ENCODE measurements at places on chromosomes 2 and 18. TPM values are rescaled to one million over a fixed set of nuclear protein-coding genes. Genes with fewer than 3 reads are reported as not detected.

- no peak for DNase-seq
Measured at GRCh38 chr2:65113816-65114215, 16.1 kb downstream of the RAB1A start.

DNA sequence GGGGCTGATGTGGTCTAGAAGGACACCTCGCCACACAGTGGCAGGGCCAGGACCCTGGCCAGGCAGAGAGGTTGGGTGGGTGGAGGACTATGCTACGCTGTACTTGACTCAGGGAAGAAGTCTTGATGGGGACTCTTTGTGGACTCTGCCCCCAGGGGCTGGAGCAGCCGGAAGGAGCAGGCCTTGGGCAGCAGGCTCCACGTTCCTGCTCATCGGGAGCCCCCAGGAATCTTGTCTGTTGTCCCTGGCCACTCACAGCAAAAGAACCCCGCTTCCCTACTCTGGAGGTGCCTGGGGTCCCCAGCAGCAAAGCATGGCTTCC, 79.0 kb downstream of the POLR1A start:
- DNase-seq, result no peak

DNA sequence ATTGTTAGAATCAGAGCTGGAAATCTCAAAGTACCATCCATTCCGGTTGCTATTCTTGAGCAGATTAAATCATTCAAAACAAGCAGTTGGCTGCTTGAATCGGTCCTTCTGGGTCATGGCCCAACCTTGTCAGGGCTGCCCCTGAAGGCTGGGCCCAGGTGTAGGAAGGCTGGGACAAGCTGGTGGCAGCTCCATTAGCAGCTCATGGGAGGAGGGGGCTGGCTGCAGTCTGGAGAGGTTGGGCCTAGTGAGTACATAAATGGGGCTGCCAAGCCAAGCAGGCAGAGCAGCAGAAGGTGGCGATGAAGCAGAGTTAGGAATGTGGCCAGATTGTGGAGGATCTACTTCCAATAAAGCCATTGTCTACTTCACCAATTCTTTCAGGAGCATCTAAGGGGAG, 81.4 kb downstream of the ADCYAP1 start:
- DNase-seq, result no peak

- DNase-seq, result peak; percentile 15
Measured at GRCh38 chr2:176490061-176490861, 221.0 kb downstream of the MTX2 start.

DNA sequence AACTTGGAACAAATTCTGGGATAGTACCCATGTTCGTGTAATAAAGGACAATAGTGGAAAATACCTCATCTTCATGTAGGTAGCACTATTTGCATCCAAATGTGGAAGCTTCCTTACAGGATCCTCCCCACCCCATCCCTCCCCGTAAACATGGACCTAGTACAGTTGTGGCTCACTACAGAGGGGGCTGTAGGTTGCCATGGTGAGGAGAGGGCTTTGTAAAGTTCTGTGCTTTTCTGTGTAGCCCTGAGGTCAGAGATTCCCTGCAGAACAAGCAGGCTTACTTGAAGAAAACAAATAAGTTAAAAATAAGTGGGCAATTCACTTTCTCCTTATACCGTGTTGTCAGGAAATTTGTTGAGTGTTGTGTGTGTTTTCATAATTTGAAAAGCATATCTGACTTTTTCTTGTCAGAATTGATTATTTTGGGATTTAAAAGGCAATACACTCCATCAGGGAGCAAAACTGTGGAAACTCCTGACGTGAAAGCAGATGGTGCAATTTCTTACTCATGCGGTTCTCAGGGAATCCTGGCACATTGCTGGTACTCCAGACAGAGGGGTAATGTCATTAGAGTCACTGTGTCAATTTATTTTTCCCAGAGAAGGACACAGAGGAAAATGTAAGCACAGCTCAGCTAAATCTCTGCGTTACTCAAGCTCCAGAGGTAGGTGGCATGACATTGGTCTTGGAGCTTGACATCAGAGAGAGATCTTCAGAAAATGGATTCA, 174.2 kb upstream of the LHCGR start:
- DNase-seq, result no peak

DNA sequence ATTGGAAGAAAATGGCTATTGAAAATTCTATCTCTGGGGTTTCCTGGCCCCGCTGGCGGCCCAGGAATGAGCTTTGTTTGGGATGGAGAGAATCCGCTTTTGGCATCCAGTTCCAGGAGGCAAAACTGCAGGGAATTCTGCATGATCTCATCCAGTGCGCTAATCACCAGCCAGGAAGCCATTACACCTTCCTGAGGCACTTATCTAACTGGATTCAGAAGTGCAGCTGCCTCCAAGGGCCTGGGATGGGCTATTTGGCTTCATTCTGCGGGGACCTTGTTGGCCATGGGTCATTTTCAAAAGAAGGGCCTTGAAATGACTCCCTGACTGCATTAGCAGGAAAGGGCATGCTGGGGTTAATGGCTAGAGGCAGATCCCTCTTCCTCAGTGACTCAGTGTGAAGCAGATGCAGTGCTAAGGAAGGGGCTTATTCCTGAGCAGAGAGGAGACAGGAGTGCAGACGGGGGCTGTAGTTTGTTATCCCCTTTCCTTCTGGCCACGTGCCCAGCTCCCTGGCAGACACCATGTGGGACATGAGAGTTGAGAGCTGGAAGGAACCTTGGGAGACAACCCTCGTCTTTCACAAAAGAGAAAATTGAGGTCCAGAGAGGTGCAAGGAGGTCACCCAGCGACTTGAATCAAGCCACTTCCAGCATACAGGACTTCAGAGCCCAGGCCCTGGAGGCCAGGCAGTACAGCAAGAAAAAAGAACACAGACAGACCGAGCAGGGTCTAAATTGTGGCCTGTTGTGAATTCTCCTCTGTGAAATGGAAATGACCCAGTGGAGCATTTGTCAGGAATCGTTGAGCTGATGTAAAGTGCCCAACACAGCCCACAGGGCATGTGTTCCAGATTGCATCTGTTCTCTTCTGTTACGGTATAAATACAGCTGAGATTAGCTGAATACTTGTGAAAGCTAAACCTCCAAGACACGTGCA, 161.8 kb downstream of the PRKCE start:
- no peak for DNase-seq

DNA sequence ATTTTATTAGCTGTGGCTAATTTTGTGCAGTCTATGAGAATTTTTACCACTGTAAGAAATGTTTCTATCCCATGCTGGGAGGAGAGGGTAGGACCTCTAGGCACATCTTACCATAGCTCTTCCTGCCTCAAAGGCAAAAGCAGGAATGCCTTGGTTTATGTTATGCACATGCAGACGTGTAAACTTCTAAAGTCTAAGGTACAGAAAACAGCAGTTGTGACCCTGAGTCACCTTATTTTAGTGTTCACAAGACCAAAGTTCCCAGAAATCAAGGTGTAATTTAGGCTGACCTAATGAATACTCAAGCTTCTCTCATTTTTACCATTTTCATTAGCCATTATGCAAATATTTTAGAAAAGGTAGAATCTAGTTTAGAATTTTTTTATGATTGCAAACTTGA, 15.4 kb upstream of the WIPF1 start:
- DNase-seq, result no peak

- DNase-seq, result no peak
Measured at GRCh38 chr18:77495982-77496690, 246.5 kb downstream of the GALR1 start.

DNA sequence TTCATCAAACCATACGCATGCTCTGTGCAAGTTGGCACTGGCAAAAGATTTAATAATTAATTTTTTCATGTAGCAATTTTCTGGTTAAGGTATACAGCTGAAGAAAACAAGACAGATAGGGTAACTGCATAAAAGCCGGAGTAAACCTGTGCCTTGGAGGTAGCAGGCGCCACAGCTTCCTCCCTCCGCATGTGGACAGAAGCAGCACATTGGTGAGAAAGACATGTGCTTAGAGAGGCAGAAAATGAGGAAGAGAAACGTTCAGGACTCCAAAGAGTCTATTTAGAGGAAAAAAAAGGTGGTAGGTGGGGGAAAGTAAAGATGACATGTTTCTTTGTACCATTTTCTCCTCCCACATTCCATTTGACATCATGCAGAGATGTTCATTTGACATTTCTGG, 9.3 kb downstream of the ST6GAL2 start:
- DNase-seq, result no peak

DNA sequence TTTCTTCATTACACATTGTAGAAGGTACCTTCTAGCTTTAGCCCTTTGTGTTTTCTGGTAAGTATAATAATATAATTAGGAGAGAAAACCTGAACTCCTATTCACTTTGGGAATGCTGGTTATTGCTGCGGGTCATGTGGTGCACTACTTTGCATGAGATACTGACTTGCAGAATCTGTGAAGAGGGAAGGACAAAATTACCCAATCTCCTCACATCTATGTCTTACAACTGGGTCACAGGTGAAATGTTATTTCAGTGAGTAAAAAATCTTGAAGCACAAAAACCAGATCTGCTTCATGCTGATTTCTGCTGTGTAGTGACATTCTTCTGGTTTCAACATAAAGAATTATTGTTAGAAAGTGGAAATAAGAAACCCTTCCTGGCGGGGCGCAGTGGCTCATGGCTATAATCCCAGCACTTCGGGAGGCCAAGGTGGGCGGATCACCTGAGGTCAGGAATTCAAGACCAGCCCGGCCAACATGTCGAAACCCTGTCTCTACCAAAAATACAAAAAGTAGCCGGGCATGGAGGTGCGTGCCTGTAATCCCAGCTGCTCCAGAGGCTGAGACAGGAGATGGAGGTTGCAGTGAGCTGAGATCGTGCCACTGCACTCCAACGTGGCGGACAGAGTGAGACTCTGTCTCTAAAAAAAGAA, 211.0 kb upstream of the REG3G start:
- no peak for DNase-seq

DNA sequence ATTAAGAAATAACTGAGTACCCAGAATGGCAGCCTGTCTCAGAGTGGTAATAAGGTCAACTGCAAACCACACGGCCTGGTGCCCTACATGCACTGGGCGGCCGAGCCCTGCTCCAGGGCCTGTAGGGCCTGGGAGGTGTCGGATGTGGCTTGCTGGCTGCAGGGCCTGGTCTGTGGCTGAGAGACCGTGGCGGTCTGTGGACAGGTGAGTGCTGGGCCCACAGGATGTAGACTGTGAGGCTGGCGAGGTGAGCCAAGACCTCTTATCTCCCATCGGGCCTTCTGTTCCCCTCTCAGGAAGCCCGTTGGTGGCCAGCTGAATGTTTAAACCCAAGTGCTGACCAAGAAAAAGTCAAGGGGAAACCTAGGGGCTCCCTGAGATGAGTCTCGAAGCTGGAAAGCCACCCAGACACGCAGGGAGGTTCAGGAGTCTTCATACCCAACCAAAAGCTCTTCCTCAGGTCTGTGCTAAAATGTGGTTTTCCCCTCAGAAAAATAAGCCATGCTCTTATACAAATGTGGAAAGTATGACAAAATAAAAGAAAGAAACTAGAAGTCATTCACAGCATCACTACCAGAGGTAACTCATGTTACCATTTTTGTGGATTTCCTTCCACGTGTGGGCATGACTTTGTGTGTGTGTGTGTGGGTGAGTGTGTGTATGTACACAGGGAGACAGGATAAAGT, 47.7 kb upstream of the CTDP1 start:
- no peak for DNase-seq

GRCh38 chr2:8212239-8212638, 469.6 kb upstream of the ID2 start:
- peak; percentile 64 for DNase-seq

GRCh38 chr2:45382744-45383143, 228.3 kb downstream of the SRBD1 start:
- DNase-seq, result peak; percentile 24

GRCh38 chr18:42404151-42404550, 449.1 kb downstream of the PIK3C3 start:
- no peak for DNase-seq

DNA sequence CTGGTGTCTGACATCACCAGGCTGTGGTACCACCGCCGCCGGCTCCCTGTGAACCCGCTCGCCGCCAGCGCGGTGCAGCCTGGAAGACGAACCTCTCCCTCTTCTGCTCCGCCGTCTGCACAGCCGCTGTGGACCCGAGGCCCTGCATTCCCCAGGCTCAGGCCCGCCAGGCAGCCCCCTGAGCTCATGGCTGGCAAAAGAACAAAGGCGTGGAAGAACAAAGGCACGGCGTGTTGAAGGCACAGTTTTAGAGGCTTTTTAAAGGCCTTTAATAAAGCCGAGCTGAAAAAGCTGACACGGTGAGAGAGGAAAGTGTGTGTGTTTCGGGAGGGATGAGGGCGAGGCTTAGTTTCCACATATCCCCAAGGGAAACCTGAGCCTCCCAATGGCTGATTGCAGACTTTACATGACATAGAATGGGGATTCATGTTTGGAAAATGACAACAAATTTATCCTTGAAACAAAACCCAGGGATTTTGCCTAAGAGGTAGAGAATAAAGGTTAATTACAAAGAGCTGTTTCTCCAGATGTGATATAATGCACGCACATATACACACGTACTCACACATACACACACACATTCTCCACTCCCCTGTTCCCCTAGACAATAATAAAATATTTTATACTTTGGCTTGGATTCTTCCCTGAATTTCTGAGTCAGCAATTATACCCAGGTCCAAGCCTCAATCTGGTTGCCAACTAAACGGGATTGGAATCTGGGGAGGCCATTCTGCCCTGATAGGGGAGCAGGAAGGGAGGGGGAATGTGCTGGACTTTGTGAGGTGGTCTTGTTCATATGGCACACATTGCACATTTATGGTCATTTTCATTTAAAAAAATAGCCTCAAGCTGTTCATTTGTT, 39.7 kb downstream of the RFX8 start:
- no peak for DNase-seq

DNA sequence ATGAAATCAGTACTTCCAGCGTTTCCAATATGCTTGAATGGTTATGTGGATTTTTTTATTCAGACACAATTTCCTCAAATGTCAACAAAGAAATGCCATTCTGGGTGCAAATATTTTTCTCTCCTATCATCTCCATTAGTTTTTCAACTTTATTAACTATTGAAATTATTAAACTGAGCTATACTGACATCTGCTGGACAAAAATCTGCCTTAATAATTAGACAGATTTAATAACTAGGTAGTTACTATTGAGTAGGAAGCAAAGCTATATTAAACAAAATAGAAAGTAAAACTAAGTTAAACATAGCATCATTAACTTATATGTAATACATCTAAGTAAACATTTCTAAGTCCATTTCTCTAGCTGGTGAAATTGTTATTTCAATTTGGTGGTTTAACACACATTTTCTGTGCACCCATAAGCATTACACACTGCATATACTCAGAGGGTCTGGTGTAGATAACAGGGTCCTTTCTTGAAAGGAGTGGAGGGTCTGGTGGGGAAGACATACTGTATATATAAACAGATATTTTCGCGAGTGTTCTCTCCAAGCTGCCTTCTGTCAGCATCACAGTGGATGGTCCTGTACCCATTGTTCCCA, 77.0 kb downstream of the LANCL1 start:
- DNase-seq, result peak; percentile 43

DNA sequence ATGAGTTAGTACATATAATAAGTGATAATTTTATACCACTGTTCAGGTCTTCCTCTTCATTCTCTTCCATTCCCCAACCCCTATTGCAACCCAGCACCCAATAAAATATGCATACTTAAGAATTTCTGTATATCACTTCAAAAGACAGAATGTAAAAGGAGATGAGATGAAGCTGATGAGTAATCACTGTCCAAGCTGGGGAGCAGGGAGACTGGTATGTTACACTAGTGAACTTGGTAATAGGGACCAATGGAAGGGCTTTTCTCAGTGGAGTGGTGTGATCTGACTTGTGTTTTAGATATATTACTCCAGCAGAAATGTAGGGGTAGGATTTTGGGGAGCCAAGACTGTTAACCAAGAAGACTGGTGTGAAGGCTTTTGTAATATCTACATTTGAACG, 18.0 kb upstream of the ARHGAP28 start:
- no peak for DNase-seq

TBR1 gene
- total RNA-seq, result under 0.01 TPM

NR4A2 gene
- total RNA-seq, result 0.26 TPM

CRYBA2 gene
- total RNA-seq, result not detected

HJURP gene
- total RNA-seq, result under 0.01 TPM

BMP10 gene
- not detected for total RNA-seq

MERTK gene
- total RNA-seq, result 3.9 TPM
